SK-N-MC (cell line): ENCODE measurements at places on chromosomes 11 and 22.

- no peak for DNase-seq
Measured at GRCh38 chr22:38413085-38414008, 41.7 kb downstream of the KCNJ4 start.

DNA sequence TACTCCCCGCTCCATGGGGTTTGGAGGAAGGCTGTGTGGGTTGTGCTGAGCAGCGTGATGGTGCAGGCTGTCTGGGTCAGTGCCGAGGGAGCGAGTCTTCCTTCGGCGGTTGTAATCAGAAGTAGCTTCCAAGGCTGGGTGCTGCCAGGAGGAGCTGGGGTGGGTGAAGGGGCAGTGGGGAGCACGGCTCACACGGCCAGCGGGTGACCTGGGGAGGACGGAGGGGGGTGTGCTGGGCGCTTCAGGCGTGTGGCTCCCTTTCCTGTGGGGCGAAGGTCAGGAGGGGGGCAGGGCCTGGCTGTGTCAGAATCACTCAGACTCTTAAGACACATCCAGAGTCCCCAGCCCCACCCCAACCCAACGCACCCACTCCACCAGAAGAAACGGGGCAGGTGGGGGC is 60.2 kb downstream of the LRP5 start:
- DNase-seq = no peak

DNA sequence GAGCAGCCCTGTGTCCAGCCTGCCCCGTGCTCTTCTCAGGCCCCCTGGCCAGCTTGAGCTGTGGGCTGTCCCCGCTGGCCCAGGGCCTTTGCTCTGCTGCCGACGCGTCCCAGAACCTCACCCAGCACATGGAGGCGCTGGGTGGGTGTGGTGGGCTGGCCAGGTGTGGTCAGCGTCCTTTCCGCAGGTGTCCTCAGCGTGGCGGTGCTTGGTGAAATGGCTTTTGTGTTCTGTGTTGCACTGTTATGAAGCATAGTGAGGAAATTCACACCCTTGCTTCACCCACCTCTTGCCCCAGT is 37.4 kb downstream of the GRAMD4 start:
- no peak for DNase-seq

GRCh38 chr22:35705141-35705540 is 12.5 kb upstream of the APOL5 start:
- no peak for DNase-seq

GRCh38 chr11:12496181-12497025 is 119.0 kb downstream of the PARVA start:
- DNase-seq = no peak

- no peak for DNase-seq
Measured at GRCh38 chr11:113016905-113017304, 55.7 kb downstream of the NCAM1 start.

- DNase-seq = no peak
Measured at GRCh38 chr22:27684901-27685300, 116.7 kb downstream of the MN1 start.

GRCh38 chr22:22666307-22667091 is 22.1 kb downstream of the GGTLC2 start:
- DNase-seq = no peak

DNA sequence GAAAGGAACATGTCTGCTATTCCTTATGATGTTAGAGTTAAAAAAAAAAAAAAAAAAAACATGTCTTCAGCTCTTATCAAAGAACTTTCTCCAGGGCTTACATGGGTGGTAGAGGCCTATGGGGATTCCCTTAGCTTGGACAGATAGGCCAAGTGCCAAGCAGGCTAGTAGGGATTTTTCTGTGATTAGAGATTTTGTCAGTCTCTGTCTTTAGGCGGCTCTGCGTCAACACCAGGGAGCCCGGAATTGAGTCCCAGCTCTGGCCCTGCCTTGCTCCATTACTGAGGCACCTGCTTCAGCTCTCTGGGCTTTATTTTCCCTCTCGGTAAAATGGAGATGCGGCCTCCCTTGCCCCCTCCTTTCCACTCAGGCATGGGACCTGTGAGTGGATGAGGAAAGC is 13.1 kb downstream of the CRY2 start:
- no peak for DNase-seq

- DNase-seq = no peak
Measured at GRCh38 chr11:48107188-48107704, 109.4 kb upstream of the OR4B1 start.

- DNase-seq = no peak
Measured at GRCh38 chr11:8223513-8223900, 40.2 kb downstream of the LMO1 start.

DNA sequence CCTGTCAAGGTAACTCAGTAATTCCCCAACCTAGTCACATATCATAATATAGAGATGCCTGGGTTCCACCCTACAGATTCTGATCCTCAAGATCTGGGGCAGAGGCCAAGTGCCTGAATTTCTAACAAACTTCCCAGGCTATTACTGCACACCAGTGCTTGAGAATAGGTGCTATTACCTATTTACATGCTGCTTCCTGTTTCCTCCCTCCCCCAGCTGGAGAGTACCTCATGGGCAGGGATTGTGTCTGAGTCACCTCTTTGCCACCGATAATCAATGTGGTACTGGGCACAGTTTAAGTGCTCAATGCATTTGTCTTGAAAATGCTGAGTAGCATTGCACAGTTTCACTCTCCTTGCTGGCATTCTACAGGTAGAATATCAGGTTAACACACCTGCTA is 582.2 kb upstream of the CADM1 start:
- no peak for DNase-seq

DNA sequence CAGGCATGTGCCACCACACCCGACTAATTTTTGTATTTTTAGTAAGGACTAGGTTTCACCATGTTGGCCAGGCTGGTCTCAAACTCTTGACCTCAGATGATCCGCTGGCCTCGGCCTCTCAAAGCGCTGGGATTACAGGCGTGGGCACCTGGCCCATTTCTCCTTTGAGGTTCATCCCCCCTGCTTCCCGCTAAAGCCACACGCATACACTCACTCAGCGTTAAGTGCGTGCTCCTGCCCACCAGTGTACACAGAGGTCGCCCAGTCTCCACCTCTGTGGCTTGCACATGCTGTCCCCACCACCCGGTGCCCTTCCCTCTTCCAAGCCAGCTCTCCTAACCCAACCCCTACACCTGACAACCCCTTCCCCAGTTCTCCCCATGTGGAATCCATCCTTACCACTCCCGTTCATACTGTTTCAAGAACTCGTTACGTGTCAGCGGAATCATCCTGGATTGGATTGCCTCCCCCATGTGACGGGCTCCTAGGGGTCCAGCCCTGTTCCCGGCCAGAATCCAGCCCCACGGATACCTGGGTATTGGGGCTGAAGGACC is 15.7 kb upstream of the CYTH4 start:
- no peak for DNase-seq

DNA sequence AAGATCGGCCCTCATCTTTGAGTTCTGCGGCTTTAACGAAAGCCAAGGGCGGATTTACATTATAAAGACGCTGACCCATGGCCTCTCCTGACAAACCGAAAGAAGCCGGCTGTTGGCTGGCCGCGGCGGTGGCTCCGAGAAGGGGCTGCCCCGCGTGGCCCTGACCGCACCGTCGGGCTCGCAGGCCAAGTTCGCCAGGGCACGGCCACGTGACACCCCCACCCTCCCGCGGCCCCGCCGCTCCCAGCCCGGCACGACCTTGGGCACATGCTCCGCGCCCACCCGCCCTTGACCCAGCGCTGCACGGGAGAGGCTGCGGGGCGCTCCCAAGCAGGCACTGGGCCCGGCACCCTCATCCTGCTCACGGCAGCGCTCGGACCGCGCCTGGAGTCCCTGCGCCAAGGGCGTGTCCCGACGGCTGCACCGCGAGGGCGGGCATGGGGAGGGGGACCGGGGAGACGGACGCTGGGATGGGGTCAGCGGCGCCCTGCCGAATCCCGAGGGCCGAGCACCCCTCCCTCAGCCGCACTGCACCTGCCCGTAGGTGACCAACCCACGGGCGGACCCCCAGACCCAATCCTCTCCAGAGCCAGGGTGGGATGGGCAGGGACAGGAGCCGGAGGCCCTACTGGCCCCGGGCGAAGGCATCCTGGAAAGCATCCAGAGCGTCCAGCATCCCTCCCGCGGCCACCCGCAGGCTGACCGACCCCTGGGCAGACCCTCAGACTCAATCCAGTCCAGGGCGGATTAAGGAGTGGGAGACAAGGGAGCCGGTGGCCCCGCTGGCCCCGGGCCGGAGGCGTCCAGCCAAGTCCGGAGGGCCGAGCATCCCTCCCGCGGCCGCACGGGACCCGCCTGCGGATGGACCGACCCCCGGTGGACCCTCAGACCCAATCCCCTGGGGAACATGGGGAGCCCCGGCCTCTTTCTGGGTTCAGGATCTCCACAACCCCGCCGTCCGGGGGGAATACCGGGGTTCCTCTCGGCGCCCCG is 759 bp downstream of the CPT1A start:
- no peak for DNase-seq

DNA sequence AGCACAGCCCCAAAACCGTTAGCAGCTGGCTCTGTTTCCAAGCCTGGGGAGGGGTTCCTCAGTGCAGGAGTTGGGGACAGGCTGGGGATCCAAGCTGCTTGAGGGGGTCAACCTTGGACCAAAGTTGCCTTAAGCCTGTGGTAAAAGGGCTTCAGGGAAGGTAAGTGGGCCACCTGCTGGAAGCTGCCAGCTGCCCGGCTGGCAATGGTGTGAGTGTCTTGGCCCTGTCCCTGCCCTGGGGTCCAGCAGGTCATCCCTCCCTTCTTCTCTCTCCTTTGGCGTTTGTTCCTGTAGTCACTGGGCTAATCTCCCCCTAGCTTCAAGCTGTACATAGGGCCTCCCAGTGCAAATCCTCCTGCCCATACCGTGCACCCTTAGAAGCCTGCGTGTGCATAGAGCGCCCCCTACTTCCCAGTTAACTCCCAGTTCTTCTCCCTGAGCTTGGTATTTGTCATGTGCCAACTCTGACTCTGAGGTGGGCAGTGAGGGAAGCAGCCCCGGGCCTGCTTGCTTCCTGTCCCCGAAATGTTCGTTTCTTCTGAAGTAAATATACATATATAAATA is 4.4 kb downstream of the TMEM258 start:
- no peak for DNase-seq
